Hepatic stellate cell (primary cell): ENCODE measurements at places on chromosomes 11 and 22.

- no peak for DNase-seq
These were observed 386.4 kb downstream of the DCDC1 start for GRCh38 chr11:30983143-30983542.

DNA sequence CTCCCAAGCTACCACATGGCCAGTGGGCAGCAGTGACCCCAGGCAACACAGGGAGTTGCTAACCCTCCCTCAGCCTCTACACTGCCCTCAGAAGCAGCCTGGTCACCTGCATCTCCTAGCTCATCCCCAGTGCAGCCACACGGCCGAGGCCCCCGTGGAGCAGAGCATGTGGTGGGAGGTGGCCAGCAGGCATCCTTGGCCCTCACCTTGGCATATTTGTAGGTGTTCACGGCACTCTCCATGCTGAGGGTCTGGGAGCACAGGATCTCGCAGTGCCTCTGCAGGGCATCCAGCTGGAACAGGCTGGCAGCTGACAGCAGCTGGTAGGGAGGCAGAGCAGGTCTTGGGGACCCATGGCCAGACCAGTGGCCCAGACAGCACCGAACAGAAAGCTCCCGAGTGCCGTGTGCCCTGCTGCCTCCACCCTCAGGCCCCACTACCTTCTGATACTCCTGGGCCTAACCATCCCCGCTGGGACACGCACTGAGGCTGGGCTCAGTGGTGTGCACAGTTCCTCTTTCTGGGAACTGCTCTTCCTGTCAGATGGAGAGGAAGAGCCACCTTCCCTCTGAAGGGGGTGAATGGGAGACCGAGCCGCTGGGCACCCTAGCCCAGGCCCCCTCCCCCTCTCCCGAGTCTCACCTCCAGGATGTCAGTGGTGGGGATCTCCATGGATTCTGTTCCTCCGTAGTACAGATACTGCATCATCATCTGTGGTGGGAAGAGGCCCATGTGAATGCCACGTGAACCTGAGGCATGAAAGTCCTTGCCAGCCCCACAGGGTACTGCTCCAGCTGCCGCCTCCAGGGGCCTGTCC, 48.8 kb downstream of the NAT10 start:
- DNase-seq, result no peak

- no peak for DNase-seq
These were observed 24.0 kb downstream of the PANX1 start for GRCh38 chr11:94152678-94153065.

DNA sequence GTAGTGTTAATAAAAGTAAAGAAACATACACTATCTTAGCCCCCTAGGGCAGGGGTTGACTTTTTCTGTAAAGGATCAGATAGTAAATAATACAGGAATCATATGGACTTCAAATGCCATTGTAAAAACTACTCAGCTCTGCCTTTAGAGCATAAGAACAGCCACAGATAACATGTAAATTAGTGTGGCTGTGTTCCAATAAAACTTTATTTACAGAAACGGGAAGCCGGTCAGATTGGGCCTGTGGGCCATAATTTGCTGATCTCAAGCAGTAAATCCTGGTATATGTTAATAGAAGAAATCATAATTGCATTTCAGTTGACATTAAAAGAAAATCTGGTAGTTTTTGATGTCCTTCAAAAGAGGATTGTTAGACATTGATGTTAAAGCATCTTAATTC, 76.5 kb downstream of the ZC3H12C start:
- DNase-seq, result no peak

DNA sequence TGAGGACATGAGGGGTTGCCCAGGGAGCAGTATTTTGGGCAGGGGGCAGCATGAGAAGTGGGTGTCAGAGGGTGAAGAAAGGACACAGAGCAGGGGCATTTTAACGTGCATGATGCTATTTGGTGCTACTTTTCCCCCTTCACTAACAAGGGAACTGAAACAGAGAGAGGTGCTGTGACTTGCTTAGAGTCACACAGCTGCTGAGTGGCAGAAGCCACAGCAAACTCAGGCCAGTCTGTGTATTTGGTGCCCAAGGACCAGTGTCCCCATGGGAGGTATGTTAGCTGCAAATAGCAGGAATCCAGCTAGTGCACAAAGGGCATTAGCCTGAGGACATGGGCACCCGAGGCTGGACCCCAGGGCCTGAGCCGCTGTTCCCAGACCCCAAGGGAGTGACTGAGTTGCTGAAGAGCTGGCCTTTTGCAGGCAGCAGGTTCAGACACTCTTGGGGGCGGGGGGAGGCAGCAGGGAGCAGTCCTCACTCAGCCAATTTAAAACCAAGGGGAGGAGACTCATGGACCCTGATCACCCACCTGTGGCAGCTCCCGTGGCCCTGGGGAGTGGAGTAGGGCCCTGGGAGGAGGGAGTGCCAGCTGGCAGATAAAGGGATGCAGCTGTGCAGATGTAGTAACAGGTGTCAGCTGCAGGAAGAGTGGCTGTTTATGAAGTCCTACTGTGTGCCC, 14.6 kb downstream of the PARVG start:
- DNase-seq, result no peak

DNA sequence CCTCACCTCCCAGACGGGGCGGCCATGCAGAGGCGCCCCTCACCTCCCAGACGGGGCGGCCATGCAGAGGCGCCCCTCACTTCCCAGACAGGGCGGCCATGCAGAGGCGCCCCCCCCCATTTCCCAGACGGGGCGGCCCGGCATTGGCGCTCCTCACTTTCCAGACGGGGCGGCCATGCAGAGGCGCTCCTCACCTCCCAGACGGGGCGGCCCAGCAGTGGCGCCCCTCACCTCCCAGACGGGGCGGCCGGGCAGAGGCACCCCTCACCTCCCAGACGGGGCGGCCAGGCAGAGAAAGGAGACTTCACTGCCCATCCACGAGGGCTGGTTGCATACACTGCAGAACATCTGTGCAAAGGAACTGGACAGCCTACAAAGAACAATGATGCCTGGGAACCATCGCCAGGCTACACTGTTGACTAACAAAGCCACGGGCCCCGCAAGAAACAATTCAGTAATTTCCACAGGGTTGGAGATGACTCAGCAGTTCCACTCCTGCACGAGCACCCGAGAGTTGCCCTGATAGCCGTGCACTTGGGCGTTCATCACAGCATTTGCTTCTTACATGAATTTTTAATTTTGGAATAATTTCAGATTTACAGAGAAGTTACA, 58.7 kb downstream of the CTTN start:
- DNase-seq, result no peak

GRCh38 chr11:17519061-17519885, 24.9 kb downstream of the USH1C start:
- DNase-seq, result no peak

- DNase-seq, result no peak
These were observed 156.9 kb downstream of the DBX1 start for GRCh38 chr11:20003351-20003750.

- DNase-seq, result no peak
These were observed 151.6 kb upstream of the NAV2 start for GRCh38 chr11:19561011-19561410.

DNA sequence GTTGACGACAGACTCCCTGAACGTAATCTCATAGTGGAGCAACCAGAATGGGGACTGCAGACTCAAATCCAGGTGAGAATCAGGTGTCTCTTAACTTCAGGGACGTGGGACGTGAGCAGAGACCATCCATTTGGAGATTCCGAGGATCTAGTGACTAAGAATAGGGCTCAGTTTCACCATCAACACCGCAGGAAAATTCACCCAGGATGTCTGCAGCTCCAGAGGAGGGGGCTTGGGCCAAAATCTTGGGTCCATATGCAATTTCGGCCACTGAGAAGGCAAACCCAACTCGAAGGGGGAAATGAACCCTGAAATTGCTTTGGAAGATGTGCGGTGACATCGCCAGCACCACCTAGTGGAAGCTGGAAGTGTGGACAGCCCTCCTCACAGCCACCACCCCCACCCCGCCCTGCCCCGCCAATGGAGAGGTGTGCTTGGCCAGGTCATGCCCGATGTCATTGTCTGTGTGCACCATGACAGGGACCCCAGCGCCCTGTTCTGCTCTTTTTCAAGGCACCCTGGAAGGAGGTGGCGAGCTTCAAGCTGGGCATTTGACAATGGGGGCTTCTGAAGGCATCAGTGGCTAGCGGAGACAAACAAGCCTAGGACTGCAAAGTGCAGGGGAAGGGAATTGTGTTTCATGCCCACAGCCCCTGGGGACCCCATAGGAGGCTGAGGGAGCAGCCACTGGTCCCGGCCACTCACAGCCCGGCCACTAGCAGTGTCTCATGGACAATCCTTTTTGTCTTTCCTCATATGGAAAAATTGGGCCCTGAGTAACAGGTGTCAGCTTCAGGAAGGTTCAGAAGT, 24.8 kb downstream of the APOL1 start:
- DNase-seq, result peak; percentile 52

DNA sequence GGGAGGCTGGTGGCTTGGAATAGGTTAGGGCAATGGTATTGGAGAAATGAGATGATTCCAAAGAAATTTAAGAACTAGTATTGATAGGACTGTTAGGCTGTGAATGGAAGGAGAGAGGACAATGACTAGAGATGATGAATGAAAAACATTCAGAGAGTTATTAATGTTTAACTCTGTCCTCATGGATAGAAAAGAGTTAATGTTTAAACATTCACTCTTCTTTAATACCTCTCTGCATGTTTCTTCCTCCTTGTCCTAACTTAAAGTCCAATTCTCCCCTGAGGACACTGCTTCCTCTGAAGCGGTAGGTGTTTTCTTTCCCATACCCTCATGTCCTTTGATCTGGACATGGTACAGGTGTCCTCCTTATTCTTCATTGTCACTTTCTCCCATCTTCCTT, 13.4 kb downstream of the CHEK1 start:
- DNase-seq, result no peak

GRCh38 chr11:10309163-10310093, 4.6 kb downstream of the ADM start:
- DNase-seq, result peak; percentile 32

GRCh38 chr11:108854346-108854745, 189.5 kb downstream of the DDX10 start:
- DNase-seq, result no peak

DNA sequence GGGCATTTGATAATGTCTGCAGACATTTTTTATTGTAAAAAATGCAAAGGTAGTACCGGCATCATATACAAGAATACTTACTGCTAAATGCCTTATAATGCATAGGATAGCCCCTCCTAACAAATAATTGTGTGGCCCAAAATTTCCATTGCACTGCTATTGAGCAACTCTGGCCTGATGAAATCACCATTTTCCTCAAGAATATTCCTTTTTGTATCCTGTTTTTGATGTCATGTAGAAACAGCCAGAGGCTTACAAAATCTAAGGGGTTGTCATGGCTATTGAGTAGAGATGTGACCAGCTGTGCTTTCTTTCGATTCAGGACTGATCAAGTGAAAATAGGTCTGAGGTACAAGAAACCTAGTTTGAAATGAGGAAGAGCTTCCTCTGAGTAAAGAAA, 854.3 kb downstream of the KCNA4 start:
- no peak for DNase-seq

GRCh38 chr11:8775734-8776133, 93.1 kb downstream of the RPL27A start:
- DNase-seq, result no peak

GRCh38 chr22:38291201-38291777, 18.5 kb upstream of the TMEM184B start:
- no peak for DNase-seq

- no peak for DNase-seq
These were observed 8.0 kb downstream of the PVALB start for GRCh38 chr22:36808721-36809344.

DNA sequence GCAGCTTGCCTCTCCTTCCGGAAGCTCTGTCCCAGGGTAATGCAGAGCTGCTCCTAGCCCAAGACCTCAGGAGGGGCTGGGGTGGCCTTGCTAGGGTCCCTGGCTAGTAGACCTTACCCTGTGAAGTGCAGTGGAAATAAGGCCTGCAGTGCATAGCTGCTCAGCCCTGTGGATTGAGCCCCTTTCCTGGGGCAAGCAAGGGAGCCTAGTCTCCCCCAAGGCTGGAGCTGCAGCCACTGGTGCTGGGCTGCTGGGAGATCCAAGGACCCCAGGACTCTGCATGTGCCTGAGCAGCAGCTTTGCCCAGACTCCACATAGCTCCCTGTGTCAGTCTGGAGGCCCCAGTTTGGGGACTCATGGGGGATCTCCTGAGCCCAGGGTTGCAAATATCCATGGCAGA, 57.9 kb downstream of the FANCF start:
- DNase-seq, result no peak

DNA sequence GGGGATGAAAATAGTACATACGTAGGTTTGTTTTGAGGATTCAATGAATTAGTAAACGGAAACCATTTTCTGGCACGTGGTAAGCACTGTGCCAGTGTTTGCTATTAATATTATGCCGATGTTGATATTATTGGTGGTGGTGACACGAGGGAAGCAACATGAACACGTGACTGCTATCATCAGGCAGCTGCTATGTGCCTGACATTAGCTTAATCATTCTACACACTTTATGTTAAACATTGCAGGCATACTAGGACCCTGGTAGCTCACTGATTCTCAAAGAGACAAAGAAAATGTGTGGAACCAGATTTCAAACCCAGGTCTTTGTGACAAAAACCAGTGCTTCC, 656 bp downstream of the SRRD start:
- DNase-seq, result no peak

GRCh38 chr11:30210357-30210756, 20.5 kb upstream of the FSHB start:
- no peak for DNase-seq

GRCh38 chr22:43402128-43402527, 9.7 kb upstream of the MPPED1 start:
- no peak for DNase-seq

DNA sequence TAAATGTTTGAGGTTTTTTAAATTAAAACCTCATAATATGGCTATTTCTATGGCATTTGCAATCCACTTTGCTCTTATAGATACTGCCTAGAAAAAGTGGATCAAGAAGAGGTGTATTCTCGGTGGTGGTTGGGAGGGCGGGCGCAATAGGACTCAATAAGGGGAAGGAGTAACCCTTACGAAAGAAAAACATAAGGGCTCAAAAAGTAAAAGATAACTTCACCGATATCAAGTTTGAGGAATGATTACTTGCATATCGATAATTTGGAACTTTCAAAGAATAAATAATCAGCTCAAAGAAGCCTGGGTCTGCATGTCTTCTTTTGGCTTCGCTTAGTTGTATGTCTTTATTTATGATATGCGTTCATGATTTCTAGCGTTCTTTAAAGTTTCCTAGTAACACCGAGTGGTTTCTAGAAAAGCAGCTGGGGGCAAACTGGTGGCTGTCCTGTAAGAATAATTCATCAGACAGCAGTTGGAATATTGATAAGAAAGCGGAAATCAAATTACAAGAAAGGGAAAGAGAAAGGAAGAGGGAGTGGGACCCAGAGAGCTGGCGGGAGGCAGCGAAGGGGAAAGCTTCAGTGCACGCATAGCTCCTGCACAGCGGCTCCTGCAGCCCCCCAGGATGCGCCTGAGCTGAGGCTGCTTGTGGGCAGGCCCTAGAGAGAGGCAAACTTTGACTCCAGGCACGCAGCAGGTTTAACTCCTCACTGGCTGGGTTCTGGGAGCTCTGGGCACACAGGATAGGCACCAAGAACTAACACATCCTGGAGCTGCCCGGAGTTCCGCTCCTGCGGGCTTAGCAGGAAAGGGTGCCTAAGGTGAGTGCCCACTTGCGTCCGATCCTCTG, 9.1 kb upstream of the FLI1 start:
- no peak for DNase-seq

GRCh38 chr11:120057595-120058581, 80.0 kb downstream of the TRIM29 start:
- no peak for DNase-seq
